ENCODE measurements at places on chromosomes 12 and 14.

DNA sequence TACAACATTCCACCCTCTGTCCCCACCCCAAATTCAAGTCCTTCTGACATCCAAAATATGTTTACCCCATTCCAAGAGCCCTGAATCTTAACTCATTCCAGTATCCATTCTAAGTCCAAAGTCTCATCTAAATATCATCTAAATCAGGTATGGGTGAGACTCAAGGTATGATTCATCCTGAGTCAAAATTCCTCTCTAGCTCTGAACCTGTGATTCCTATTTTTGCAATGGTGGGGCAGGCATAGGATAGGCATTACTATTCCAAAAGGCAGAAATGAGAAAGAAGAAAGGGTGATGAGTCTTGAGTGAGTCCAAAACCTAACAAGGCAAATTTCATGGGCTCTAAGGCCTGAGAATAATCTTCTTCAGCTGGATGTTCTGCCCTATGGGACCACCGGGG, 140.3 kb upstream of the FAR2 start:
- DNase-seq: no peak

GRCh38 chr12:9032202-9032964, 43.0 kb downstream of the KLRG1 start:
- DNase-seq: no peak

DNA sequence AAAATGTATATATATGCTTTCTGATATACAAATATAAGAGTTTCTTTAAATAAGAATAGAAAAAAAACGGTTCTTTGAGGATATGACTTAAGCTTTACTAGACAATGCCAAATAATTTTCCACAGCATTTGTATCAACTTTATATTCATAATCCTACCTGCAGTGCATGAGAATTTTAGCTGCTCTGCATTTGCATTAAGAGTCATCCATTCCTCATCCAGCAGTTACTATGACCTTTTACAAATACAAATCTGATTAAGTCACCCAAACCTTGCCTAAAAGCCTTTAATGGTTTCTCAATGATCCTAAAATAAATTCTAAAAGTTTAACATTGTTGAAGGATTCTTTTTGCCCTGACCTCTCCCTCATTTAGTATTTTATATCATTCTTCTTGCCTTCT, 116.5 kb downstream of the MGAT4C start:
- DNase-seq: no peak

GRCh38 chr12:3205742-3206519, 128.8 kb downstream of the TSPAN9 start:
- no peak for DNase-seq

GRCh38 chr14:91261115-91261514, 16.6 kb upstream of the GPR68 start:
- DNase-seq: no peak

DNA sequence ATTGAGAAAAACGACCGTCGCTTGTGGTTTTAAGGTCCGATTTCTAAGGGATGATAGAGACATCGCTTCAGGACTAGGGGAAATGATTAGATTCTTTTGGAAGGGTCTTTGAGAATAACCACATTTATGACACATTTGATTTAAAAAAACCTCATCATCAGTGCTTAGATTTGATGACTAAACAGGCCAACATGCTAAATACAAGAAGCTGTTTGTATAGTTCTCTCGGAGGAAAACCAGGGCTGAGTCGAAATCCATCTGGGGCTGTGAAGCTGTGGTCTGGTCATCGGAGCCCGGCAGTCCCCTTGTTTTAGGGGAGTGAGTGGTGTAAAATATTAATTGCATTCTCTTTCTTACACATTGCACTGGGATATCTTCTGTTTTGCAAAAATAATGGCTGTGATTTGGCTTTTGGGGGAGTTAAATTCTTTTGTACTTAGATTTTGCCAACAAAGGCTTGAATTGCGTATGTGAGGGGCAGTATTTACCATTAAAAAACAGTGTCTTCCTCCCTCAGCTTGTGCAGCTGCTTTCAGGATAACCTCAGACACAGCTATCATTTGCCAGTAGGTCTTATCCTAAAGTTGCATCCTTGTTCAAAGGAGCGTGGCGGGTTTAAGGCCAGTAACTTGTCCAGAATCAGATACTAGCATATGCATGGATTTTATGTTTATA, 550 bp downstream of the GNG2 start:
- DNase-seq: peak; percentile 42

DNA sequence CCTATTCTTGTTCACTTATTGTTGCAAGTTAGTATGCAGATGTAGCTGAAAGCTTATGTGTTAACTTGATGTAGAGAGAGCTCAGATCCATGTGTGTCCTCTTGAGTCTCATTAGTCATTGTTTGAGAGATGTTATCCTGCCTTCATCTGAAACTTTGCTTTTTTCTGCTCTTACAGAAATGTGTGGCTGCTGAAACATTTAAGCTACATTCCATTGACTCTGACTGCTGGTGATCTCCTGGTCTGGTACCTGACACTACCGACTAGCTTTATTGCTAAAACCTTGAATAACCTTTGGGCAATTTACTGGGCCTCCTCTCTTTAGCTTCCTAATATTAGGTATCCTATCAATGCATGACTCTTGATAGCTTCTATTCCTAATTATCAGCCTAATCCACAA, 705.6 kb upstream of the FOXG1 start:
- no peak for DNase-seq

DNA sequence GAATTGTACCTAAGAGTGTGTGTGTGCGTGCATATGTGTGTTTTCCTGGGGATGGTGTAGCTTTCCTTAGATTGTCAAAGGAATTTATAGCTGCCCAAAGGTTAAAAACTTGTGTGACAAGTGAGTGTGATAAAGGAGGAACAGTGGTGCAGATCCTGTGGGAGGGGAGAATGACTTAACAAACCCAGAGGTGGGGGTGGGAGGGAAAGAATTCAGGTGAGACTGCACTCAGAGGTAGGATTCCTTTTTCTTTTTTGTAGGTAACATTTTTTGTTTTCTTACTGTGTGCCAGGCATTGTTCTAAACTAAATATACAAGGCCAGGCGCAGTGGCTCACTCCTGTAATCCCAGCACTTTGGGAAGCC, 45.3 kb upstream of the SINHCAF start:
- no peak for DNase-seq

DNA sequence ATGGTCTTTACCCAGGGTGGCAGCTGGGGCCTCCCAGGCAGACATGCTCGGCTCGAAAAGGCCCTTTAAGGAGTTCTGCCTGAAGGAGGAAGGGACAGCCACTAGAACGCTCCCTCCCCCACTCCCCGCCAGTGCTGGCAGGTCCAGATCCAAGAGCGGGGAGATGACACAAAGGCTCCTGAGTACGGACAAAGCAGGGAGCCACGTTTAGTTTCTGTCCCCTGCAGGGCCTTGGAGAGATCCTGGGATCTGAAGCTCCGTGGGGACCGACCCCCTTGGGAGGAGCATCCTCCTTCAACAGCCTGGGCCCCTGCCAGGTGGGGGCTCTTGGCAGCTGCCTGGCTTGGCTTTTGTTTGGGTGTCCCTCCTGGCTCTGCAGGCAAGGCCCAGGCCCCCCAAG, 89.7 kb downstream of the ESRRB start:
- DNase-seq: no peak

DNA sequence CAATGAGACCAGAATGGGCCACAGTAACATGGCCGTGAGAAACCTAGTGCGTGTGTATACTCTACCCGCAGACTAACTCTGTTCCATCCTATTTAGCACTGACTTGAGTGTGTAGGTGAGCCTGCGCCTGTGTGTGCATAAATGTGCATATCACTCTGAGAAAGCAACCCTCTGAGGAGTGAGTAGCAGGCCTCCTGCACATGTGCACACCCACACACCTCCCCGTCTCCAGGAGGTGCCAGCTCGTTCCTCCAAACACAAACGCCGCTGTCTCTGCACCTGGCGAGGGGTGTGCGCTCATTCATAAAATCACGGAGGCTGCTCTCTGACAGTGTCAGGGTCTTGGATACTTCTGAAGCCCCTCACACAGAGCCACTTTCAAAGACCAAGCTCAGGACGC, 138.9 kb downstream of the GCH1 start:
- DNase-seq: no peak

GRCh38 chr12:62256408-62257096, 3.7 kb upstream of the USP15 start:
- peak; percentile 34 for DNase-seq

DNA sequence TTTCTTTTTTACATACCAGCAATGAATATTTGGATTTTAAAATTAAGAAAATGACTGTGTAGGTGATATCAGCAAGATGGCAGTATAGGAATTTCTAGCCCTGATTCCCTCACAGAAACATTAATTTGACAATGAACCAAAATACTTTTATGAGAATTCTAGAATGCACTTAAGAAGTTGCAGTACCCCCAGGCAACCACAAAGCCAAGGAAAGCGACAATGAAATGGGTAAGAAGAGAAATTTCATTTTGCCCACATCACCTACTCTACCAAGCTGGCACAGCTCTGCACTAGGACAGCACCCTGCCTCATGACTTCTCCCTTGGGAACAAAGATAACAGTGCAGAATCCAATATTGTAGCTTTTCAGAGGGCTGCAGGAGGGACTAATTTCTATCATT, 6.6 kb downstream of the OR9K2 start:
- no peak for DNase-seq

DNA sequence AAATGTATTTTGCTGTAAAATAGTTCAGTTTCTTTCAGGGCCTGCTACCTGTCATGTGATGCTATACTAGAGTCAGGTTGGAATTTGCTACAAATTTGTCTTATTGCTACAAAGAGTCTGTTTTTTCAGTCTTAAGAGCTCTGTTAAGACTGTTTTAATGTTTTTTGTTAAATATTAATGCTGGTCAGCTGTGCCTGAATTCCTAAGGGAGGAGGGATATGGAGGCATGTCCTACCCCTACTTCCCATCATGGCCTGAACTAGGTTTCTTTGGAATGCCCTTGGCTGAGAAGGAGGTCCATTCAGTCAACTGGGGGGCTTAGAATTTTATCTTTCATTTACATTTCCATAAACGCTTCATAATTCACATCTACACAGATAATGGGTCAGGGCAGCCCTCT, 30.0 kb downstream of the IQSEC3 start:
- DNase-seq: no peak

DNA sequence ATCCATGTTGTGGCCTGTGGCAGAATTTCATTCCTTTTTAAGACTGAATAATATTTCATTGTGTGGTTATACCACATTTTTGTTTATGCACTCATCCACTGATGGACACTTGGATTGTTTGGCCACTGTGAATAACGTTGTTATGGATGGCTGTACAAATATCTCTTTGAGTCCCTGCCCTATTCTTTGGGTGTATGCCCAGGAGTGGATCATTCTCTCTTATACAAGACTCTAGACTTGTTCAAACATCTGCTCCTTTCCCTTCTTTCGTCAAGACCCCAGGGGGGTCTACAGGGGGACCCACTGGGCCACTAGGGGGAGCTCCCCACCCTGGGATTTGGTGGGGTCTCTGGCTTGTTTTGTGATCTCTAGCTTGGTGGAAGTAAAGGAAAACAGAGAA, 77.4 kb downstream of the FBXL14 start:
- no peak for DNase-seq

DNA sequence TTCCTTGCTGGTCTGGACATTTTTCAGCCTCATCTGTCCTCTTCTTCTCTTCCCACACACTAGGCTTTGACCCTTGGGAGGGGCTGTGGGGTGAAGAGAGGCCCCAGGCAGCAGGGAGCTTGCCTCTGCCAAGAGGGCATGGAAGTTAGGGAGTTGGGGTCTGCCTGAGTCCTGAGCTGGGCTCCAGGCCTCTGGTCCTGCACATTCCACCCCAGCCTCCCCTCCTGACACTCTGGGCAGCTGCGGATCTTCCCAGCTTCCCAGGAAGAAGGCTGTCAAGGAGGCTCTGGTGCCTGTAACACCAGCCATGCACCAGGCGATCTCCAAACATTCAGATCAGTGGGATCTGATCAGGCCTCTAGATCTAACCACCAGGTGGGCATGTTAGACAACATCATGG, 169.1 kb upstream of the PRMT8 start:
- no peak for DNase-seq

- no peak for DNase-seq
Measured at GRCh38 chr14:34424488-34424887, 37.6 kb downstream of the SPTSSA start.

GRCh38 chr14:66105815-66106214, 380.4 kb upstream of the CCDC196 start:
- DNase-seq: no peak

DNA sequence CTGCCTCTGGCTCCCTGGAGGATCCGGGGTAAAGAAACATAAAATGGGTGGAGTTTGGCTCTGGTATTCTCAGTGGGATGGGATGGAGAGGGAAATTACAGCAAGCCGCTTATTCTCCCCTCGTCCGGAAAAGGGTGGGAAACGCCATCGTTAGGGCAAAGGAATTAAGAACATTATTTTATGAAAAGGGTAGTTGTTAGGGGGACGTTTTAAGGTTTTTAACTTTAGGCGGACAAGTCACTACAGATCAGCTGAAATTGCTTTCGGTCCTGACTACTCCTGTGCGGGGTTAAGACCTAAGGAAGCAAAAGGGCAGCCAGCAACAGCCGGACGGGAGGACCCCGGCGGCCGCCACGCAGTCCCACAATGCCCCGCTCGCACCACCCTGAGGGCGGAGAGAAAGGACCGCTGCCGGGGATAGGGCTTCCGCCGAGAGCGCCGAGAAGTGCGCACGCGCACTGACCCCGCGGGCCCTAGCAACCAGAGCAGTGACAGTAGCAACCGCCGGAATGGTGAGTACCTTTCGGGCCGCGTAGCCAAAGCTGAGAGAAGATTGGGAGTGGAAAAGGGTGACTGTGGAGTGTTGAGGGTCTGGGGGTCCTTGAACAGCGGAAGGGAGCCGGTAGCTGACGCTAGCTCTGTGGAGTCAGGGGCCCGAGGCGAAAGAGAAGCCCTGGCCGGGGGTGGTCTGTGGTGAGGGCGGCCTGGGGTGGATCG, at the start of gene DNAL1:
Gene DNAL1 (plus strand): TSS at position 456 of the 717 bp plus-strand sequence. CDS start 54 bp downstream, at position 510.
- DNase-seq: peak; percentile 91

GRCh38 chr12:120257041-120257821, 8.3 kb downstream of the PXN start:
- no peak for DNase-seq

GRCh38 chr12:69500631-69501030, 30.4 kb downstream of the FRS2 start:
- no peak for DNase-seq

DNA sequence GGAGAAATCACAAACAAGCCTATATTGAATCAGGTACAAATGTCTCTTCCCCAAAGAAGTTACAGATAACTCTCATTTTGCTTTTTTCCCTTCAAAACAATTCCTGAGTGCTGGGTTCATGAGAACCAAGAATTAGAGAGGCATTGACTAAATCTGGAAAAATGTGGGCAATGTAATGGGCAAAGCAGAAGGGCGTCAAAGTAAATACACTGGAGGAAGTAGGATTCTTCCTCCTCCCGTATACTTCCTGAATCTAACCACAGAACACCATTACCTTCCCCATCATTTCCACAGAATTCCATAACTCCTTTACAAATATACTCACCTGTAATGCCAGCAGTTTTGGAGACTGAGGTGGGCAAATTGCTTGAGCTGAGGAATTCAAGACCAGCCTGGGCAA, 3.0 kb upstream of the RBMS2 start:
- no peak for DNase-seq

- no peak for DNase-seq
Measured at GRCh38 chr14:25116607-25117006, 66.7 kb upstream of the STXBP6 start.

All from erythroblast (primary cell).